Osteoblast (primary cell): ENCODE measurements at places on chromosomes 7 and 10. TPM values are rescaled to one million over a fixed set of nuclear protein-coding genes. Genes with fewer than 3 reads are reported as not detected.

LIPJ gene
- under 0.01 TPM in 2 replicates for total RNA-seq

INHBA gene
- total RNA-seq: 97.8 and 107 TPM in 2 replicates

DNA sequence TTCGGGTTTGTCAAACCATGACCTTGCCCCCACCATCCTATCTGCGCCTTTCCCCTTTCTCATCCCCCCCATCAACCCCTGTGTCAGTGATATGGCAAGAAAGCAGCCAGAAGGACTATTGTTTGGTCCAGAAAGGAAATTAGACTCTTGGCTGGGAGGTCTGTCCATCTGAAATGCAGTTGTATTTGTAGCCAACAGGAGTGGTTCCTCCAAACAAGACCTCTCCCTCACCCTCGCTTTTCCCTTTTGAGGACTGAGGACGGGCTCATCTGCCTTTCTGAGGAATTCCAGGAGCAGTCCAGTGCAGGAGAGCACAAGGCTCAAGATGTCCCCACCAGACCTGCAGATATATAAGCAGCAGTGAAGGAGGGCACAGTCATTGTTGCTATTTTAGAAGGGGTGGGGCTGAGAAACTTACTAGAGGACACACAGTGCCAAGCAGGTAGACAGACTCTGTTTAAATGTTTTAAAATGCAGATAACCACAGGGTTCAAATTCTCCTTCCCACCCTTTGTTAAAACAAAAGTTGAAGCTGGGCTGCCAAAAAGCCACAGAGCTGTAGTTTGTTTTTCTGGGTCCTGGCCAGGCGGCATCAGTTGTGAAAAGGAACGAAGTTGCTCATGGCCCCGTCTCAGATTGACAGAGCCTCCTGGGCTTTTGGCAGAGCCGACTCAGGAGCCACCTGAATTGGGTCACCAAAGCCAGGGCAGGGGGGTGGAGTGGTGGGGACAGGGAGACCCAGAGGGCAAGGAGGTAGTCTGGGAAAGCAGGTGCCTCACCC, 37.3 kb downstream of the CYP17A1 start:
- no peak for DNase-seq

- no peak for DNase-seq
These were observed 124.4 kb upstream of the ITGB1 start for GRCh38 chr10:33082373-33082895.

GRCh38 chr10:43863859-43864591, 215.3 kb upstream of the ZNF32 start:
- DNase-seq: peak; percentile 93

DNA sequence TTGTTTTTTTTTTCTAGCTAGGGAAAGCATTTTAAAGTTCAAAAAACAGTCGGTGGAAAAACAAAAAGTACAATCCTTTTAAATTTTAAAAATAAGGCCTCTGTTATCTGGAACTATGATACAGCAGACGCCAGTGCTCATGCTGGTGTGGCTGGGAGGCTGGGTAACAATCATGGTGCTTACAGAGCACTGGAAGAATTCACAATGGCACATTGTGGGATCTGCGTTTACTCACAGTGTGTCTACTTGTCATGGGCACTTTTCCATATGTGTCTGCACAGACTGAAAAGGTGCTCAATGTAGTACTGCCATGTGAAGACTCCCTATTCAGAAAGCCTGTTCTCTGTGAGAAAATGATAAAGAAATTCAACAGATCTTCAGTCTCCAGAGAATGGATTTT, 278.2 kb upstream of the IMMP2L start:
- no peak for DNase-seq
